Lung (tissue), 17 donors: ENCODE measurements at places on chromosomes 1 and 21.

- peak; percentile 3 for DNase-seq
Measured at GRCh38 chr1:35112668-35113067, 33.5 kb downstream of the ZMYM1 start.

DNA sequence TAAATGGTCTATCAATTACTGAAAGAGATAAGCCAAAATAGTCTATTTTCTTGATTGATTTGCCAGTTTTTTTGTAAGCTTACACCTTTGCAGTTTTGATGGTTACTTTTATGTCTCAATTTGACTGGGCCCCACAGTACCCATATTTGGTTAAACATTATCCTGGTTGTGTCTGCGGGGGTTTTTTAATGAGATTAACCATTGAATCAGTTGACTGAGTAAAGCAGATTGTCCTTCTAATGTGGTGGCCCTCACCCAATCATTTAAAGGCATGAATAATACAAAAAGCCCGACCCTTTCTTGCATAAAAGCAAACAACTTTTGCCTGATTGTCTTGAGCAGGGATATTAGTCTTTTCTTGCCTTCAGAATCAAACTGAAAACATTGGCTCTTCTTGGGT, 650.0 kb upstream of the RGS18 start:
- DNase-seq, result no peak

DNA sequence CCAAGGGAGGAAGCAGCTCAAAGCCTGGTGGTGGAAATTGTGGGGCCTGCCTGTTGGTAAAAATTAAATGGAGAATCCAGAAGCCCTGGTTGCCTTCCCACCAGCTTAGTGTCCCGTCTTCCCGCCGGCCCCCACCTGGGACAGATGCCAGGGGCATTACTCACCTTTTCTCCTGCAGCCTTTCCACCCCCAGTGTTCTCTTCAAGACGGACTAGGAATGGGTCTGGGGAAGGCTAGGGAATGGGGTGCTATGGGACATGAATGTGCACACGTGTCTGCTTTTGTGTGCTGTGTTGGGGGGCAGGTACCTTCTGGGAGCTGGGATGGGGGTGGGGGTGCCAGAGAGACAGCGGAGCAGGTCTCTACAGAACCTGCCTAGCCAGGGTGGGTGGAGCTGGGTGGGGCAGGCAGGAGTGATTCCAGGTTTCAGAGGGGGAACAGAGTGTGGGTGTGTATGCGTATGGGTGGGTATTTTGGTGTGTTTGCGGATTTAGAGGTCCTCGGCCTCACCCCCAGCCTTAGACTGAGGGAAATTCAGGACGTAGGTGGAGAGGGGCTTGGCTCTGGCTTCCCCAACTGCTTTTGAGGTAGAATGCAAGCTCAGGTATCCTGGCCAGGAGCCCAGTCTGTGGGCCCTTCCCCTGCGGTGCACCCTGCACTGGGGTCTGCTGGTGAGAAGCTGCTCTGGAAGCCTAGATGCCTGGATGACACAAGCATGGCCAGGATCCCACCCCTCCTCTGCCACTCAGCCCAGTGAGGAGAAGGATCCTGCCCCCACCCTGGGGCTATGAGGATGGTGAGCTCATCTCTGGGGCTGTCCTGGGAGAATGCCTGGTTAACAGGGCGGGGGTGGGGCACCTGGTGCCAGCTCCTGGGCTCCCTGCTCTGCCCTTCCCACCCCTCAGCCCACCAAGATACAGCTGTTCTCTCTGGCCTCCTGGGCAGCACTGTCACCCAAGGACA, 7.8 kb downstream of the VANGL2 start:
- DNase-seq, result no peak

DNA sequence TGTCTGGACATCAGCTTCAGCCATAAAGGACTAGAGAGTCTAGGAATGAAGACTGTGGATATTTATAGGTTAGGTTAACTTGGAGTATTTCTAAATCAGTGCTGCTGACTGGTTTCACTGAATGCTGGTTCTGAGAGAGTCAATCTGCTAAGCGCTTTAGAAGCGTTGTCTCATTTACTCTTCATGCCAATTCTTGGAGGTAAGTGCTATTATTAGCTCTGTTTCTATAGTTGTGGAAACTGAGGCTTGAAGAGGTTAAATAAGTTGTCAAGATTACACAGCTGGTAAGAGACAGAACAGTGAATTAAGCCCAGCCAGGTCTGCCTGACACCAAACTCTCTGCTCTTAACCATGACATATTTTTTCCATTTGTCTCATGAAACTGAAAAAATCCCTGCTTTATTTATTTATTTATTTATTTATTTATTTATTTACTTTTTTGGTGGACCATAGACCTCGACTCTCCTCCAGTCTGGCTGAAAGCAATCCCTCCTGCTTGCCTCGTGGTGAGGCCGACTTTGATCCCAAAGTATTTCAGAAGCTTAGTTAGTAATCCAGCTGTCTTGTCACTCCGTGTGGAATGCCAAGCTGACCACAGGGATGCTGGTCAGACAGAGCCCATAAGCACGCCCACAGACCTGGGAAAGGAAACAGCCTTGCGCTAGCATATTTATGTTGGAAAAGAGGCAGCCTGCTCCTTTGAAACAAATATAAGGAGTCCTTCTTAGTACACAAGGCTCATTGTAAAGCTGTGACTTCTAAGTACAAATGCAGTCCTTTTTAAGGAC, 16.9 kb downstream of the NTMT2 start:
- DNase-seq, result peak; percentile 1

DNA sequence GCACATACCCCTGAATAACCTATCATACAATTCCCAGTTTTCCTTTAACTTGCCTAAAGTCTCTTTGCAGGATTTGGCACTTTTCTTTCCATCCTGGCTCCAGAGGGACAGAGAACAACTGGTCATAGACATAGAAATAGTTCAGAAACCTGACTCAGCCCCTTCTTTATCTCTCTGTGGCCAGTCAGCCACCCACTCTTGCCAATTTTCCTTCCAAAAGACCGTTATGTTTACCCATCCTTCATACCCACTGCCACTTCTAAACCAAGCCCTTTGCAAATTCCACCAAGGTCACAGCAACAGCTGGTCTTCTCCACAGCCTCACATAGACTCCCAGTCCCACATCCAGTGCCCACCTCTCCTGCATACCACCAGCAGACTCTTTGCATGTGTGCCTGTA, 127.2 kb upstream of the FGGY start:
- peak; percentile 50 for DNase-seq

DNA sequence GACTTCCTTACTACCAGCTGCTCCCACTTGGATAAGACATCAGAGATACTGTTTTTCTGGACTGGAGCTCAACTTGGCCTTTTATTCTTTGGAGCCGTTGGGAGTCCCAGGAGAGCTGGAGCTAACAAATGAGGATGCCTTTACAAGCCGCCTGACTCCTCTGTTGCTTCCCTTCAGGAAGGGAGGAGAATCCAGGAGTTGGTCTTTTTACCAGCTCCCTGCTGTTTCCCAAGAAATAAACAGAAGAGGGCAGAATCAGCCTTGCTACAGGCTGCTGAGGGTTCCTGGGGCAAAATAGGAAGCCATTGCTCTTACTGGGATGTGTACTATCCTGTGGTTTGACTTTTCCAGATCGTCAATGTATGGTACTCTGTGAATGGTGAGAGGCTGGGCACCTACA, 1.5 kb downstream of the EIF3I start:
- no peak for DNase-seq

GRCh38 chr1:166843769-166844596, 4.7 kb downstream of the POGK start:
- peak; percentile 76 for DNase-seq

GRCh38 chr1:183882335-183883167, 77.6 kb downstream of the RGL1 start:
- DNase-seq, result peak; percentile 72

- peak; percentile 8 for DNase-seq
Measured at GRCh38 chr21:20258542-20258941, 739.7 kb upstream of the NCAM2 start.

- no peak for DNase-seq
Measured at GRCh38 chr1:8902765-8903164, 24.3 kb upstream of the ENO1 start.

GRCh38 chr21:31921079-31921478, 48.3 kb downstream of the HUNK start:
- DNase-seq, result no peak

DNA sequence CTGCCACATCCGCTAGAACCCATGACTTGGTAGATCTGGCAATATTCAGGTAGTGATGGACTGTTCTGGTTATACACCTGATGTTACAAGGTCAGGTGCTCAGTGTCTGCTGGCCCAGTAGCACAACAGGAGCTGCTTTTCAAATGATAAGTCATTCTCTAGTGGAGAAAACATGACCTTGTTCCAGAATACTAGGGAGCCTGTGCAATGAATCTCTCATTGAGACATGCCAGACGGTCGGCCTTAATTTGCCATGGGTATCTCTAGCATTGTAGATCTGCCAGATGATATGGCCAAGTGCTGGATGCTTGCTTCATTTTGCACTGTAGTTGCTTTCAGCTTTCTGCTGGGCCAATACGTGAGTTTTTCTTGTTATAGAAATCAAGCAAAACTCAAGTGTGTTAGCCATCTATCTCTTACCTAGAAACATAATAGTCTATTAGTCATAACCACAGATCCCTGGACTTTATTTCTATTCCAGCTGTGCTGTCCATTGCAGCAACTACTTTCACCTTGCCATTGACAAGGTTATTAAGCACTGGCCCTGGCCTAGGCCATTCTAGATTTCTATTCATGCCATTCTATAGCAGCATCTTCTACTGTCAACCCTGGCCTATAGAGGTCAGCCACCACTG, 13.9 kb upstream of the CENPF start:
- no peak for DNase-seq

DNA sequence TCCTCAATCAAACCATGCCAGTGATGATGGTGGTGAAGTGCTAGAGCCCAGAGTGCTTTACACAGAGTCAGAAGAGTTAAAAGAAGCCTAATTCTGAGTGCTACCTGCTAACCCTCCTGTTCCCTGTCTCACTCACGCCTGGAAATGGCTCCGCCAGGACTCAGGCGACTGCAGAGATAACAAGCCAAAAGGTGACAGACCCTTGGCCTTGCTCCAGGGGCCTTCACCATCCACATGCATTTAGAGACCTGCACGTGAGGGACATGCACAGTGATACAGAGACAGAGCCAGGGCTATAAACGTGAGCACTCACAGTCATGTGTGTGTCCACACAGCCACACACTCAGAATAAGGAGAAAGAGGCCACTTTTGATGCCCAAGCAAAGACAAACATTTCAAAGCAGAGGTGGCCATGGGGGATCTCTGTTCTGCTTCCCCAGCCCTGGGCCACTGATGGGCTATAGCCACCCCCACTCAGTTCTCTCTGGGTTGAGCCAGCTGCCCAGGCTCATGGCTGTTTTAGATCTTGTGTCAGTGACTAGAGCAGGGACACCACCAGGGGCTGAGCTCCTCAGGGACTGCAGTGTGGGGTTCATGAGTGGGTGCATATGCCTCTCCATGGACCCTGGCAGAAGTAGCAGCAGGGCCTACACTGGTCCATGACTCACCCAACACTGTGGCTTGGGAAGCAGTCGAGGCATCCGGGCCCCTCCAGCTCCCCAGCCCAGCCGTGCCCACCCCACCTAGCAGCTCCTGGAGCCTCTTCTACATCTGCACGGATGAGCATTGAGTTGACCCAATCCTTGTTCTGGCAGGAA, 117.2 kb downstream of the EPHB2 start:
- DNase-seq, result no peak

DNA sequence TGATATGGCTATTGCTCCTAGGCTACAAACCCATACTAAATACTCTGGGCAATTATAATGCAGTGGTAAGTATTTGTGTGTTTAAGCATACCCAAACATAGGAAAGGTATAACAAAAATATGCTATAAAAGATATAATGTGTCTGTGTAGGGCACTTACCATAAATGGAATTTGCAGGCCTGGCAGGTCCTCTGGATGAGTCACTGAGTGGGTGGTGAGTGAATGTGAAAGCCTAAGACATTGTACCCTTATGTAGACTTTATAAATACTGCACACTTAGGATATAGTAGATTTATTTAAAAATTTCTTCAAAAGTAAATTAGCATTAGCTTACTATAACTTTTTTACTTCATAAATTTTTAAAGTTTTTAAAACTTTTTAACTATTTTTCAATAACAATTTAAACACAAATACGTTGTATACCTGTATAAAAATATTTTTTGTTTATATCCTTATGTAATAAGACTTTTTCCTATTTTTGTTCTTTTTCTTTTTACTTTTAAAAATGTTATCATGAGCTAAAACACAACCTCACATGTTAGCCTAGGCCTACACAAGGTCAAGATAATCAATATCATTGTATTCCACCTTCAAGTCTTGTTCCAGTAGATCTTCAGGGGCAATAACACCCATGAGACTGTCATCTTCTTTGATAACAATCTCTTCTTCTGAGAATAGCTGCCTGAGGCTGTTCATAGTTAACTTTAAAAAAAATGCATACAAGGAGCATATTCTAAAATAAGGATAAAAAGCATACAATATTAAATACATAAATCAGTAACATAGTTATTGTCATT, 306.3 kb upstream of the RGS18 start:
- no peak for DNase-seq

DNA sequence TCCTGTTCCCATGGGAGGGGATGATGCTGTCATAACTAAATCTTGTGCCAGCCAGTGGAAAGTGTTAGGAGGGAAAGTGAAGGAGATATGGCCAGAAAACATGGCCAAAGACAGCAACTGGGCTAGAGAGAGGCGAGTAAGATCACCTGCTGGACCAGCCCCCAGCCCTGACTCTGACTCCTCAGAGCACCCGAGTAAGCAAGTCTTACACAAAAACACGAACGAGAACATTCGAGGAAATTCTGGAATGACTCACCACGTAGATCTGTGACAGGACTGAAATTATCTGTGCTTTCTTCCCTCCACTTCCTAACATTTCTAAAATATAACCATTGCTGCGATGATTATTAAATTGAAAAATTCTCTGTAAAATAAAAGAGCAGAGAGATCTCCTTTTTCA, 9.2 kb downstream of the ZNF496 start:
- no peak for DNase-seq

GRCh38 chr1:64546013-64546412, 76.1 kb downstream of the CACHD1 start:
- no peak for DNase-seq

GRCh38 chr1:150558303-150558704, 9.1 kb downstream of the ADAMTSL4 start:
- no peak for DNase-seq

- DNase-seq, result peak; percentile 65
Measured at GRCh38 chr1:74504125-74504932, 8.1 kb downstream of the LRRC53 start.

GRCh38 chr1:50109647-50110075, 941 bp downstream of the ELAVL4 start:
- DNase-seq, result peak; percentile 26

- DNase-seq, result no peak
Measured at GRCh38 chr1:237684236-237684635, 206.5 kb downstream of the ZP4 start.

DNA sequence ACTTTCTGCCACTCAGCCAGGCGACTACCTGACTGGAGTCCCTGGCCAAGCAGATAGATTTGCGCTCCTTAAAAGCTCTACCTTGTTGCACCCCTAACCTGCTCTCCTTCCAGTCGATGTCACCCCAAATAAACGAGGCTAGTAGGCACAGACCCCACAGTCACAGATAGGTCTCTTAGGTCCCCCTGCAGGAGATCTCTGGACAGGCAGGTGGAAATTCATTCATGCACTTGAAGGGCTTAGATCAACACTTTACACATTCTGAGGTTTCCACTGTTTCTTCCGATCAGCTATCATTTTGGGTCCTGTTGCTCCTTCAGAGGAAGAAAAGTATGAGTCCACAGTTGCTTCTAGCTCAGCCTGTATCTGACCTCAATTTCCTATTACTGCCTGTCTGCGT, 272.6 kb upstream of the FMN2 start:
- DNase-seq, result no peak

GRCh38 chr1:233240829-233241682, 54.5 kb downstream of the PCNX2 start:
- peak; percentile 78 for DNase-seq

- DNase-seq, result no peak
Measured at GRCh38 chr1:181397845-181398244, 85.5 kb upstream of the CACNA1E start.

GRCh38 chr21:42468491-42469131, 27.4 kb downstream of the RSPH1 start:
- no peak for DNase-seq
